ENCODE measurements at places on chromosomes 1 and 21.

- H3K36me3 ChIP-seq, result no peaks in the 10 kb centered on the region
- H3K4me3 ChIP-seq, result no peak overlapping the region
- no peak overlapping the region for H3K27ac ChIP-seq
- H3K4me1 ChIP-seq, result no peaks in the 10 kb centered on the region
- H3K27me3 ChIP-seq, result no peaks in the 10 kb centered on the region
Observed at GRCh38 chr1:244952940-244953339, 88.6 kb upstream of the HNRNPU start.

GRCh38 chr1:86504137-86504479 lies 35.4 kb downstream of the CLCA1 start:
- H3K4me3 ChIP-seq, result no peak overlapping the region
- H3K27ac ChIP-seq, result no peak overlapping the region
- H3K4me1 ChIP-seq, result peaks cover 19% of the 10 kb centered on the region
- DNase-seq, result no peak

GRCh38 chr1:24536391-24536840 lies 19.5 kb upstream of the NCMAP start:
- no peak for DNase-seq
- H3K27me3 ChIP-seq, result no peaks in the 10 kb centered on the region
- no peak overlapping the region for H3K4me3 ChIP-seq
- H3K27ac ChIP-seq, result no peak overlapping the region

DNA sequence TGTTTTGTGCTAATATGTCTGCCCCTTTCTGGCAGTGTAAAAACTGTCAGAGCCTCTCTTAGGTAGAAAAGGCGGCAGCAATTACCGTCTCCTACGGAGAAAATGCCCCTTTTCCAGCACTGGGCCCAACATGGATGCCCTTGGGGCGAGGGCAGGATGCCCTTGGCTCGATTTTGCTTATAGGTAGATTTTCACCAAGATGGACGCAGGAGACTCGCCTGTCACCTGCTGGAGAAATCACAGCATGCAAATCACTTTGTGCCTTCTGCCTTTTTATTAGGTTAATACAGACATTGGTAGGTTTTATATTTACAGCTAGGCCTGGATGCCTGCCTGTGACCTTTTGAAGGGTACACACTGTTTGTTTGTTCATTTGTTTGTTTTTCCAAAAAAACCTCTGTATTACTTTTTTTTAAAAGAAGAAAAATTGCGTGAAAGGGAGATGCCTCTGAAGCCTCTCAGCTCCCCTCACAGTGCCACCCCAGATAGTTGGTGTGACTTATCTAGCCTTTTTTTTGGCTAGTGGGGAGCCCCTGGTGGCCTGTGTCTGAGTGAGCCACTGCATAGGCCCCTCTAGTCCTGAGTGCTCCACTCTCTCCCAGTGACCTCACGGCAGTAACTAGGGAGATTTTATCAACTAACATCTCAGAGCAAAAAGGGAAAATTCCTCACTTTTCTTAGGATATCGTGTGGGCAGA lies 2.5 kb downstream of the ATP1B1 start:
- peaks cover 46% of the 10 kb centered on the region for H3K4me1 ChIP-seq
- 0 out of 2 replicates have a peak, but pooled peaks cover 4% of the 10 kb centered on the region for H3K27me3 ChIP-seq
- H3K36me3 ChIP-seq, result no peaks in the 10 kb centered on the region
- no peak overlapping the region for H3K4me3 ChIP-seq

- no peak overlapping the region for H3K4me3 ChIP-seq
- H3K4me1 ChIP-seq, result no peaks in the 10 kb centered on the region
- peaks cover 29% of the 10 kb centered on the region for H3K27me3 ChIP-seq
- no peak overlapping the region for H3K27ac ChIP-seq
- no peaks in the 10 kb centered on the region for H3K36me3 ChIP-seq
- DNase-seq, result no peak
Observed at GRCh38 chr1:239897458-239897857, 194.2 kb upstream of the FMN2 start.

DNA sequence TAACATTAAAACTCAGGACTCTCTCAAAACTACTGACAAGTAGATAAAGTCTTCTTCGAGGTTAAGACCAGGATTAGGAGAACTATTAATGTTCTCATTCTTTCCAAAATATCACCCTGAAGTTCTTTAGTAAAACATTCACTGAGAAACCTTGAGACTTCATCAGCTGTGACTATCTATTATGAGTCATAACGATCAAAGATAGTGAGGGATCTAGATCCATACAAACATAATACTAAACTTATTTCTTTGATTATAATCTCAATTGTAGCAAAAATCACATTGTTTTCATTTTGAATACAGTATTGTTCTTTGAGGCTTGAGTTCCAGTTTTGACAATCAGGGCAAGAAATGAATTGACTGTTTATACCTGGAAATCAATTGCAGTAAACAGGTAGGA lies 11.1 kb downstream of the PYHIN1 start:
- H3K27me3 ChIP-seq, result no peaks in the 10 kb centered on the region
- no peak overlapping the region for H3K27ac ChIP-seq
- no peaks in the 10 kb centered on the region for H3K36me3 ChIP-seq

GRCh38 chr1:10540277-10541005 lies 65.7 kb downstream of the PEX14 start:
- H3K4me3 ChIP-seq, result no peak overlapping the region
- no peaks in the 10 kb centered on the region for H3K36me3 ChIP-seq
- no peaks in the 10 kb centered on the region for H3K27me3 ChIP-seq
- H3K27ac ChIP-seq, result no peak overlapping the region

GRCh38 chr21:34887725-34888568 lies 161.2 kb downstream of the RUNX1 start:
- H3K4me3 ChIP-seq, result peak overlapping the region; percentile 97
- H3K4me1 ChIP-seq, result peaks cover 23% of the 10 kb centered on the region
- peak overlapping the region; percentile 99 for H3K27ac ChIP-seq

GRCh38 chr1:212228076-212228475 lies 57.1 kb upstream of the PPP2R5A start:
- H3K36me3 ChIP-seq, result no peaks in the 10 kb centered on the region
- H3K4me1 ChIP-seq, result peaks cover 11% of the 10 kb centered on the region
- no peak overlapping the region for H3K27ac ChIP-seq
- no peak for DNase-seq

- H3K27ac ChIP-seq, result no peak overlapping the region
- H3K4me1 ChIP-seq, result no peaks in the 10 kb centered on the region
- no peaks in the 10 kb centered on the region for H3K27me3 ChIP-seq
- no peaks in the 10 kb centered on the region for H3K36me3 ChIP-seq
- no peak for DNase-seq
Observed at GRCh38 chr1:181813266-181813665, 248.2 kb downstream of the ZNF648 start.

DNA sequence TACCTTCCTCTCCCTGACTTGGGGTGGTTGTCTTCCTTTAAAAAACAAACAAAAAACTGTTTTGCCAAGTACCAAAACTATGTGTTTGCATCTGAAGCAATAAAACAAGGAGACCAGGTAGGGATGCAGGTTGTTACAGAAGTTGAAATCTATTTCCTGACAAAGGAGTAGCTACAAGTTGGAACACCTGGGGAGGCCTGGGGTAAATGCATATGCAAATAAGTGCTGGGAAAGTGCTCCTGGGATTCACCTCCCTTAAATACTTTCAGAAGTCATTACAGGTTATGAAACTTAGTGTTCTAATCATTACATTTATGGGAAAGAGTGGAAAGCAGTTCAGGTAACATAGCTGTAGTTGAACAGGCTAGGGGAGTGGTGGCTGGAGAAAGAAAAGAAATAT lies 1.9 kb upstream of the TSNAX start:
- H3K27ac ChIP-seq, result no peak overlapping the region
- H3K27me3 ChIP-seq, result no peaks in the 10 kb centered on the region
- DNase-seq, result no peak
- no peak overlapping the region for H3K4me3 ChIP-seq

DNA sequence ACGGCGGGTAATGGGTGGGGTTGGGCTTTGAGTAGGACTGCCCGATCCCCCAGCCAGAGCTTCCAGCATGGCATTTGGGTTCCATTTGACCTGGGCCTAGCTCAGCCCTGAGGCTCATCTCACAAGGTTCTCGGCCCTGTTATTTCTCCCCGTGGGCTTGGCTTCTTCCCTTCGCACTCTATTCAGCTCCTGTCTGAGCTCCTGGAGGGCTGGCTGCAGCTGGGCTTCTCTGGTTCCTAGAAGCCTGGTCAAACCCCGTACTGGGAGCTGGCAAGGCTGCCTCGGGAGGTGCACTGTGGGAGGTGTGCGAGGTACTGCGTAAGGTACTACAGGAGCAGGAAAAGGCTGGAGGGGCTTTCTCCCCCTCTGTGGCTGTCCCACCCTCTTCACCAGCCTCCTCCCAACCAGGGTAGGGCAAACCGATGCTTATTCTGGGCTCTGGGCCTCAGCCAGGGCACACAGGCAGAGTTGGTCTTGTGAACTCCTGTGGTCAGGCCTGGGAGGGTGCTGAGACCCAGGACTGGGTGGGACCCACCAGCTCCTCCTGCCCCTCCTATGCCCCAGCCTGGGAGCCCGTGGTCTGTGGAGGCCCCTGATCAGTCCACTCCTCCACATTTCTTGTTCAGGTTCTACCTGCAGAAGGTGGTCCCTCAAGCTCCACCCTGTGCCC lies 814 bp downstream of the A3GALT2 start:
- H3K27me3 ChIP-seq, result no peaks in the 10 kb centered on the region
- no peak overlapping the region for H3K4me3 ChIP-seq
- DNase-seq, result no peak
- no peaks in the 10 kb centered on the region for H3K4me1 ChIP-seq

DNA sequence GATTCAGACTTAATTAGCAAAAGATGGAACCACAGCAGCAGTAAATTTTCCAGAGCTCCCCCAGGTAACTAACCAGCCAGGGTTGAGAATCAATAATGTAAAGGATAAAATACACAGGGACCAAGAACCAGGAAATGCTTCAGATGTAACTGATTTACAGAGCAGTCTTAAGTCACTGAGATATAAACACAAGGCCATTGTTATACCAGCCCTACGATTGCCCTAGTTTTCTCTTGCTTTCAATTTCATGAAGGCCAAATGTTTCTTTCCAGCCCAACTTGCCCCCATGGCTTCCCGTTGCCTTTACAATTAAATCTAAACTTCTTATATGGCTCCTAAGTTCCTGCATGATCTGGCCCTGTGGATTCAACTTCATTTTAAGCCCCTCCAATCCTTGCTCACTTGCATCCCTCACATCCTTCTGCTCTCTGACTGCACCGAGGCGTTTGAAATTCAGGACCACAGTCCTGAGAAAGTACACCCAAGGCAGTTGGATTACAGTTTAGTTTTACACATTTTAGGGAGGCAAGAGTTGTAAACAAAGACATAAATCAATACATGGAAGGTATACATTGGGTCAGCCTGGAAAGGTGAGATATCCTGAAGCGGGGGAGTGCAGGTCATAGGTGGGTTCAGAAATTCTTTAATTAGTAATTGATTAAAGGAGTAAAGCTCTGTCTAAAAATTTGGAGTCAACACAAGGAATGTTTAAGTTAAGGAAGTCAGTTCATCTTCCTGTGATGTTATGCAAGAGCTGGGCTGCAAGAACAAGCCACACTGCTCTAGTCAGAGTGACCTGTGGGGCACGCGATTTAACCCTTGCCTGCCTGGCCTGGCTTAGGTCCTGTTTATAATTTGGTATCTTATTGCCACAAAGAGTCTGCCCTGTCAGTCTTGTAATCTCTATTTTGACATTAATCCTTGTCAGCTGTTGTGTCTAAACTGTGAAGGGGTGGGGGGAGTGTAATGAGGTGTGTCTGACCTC lies 69.9 kb upstream of the COG2 start:
- DNase-seq, result peak; percentile 5
- H3K27ac ChIP-seq, result no peak overlapping the region
- no peaks in the 10 kb centered on the region for H3K27me3 ChIP-seq
- no peaks in the 10 kb centered on the region for H3K4me1 ChIP-seq
- no peaks in the 10 kb centered on the region for H3K36me3 ChIP-seq

DNA sequence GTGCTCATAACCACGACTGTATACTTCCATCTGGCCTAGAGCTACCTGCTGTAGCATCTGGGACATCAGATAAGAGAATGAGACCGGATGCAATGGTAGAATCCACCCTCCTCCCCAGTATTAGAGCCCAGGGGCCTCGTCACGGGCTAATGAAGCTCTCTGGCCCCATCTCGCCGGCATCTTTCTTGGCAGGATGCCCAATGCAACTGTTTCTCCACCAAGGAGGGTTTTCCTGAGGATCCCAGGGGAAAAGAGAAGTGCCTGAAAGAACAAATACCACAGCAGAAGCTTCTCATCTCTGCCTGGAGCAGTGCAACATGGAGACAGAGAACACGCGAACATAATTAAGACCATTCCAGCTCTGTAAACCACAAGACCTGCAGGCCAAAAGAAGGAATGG lies 80.0 kb downstream of the VWA5B1 start:
- peaks cover 36% of the 10 kb centered on the region for H3K27me3 ChIP-seq
- H3K27ac ChIP-seq, result no peak overlapping the region
- H3K36me3 ChIP-seq, result no peaks in the 10 kb centered on the region
- peaks cover 2% of the 10 kb centered on the region for H3K4me1 ChIP-seq
- no peak overlapping the region for H3K4me3 ChIP-seq

- H3K27me3 ChIP-seq, result no peaks in the 10 kb centered on the region
- no peaks in the 10 kb centered on the region for H3K36me3 ChIP-seq
- peaks cover 24% of the 10 kb centered on the region for H3K4me1 ChIP-seq
- H3K27ac ChIP-seq, result no peak overlapping the region
- H3K4me3 ChIP-seq, result no peak overlapping the region
- no peak for DNase-seq
Observed at GRCh38 chr21:38349111-38349746, 92.4 kb downstream of the KCNJ15 start.

GRCh38 chr1:212237651-212238050 lies 47.6 kb upstream of the PPP2R5A start:
- peak; percentile 47 for DNase-seq
- H3K4me1 ChIP-seq, result peaks cover 16% of the 10 kb centered on the region
- H3K27ac ChIP-seq, result no peak overlapping the region
- no peaks in the 10 kb centered on the region for H3K27me3 ChIP-seq
- no peaks in the 10 kb centered on the region for H3K36me3 ChIP-seq

- H3K36me3 ChIP-seq, result peaks cover 31% of the 10 kb centered on the region
- no peak for DNase-seq
- no peaks in the 10 kb centered on the region for H3K4me1 ChIP-seq
Observed at GRCh38 chr1:203733009-203733863, 31.7 kb upstream of the LAX1 start.

- H3K27me3 ChIP-seq, result no peaks in the 10 kb centered on the region
- peak; percentile 24 for DNase-seq
- no peak overlapping the region for H3K27ac ChIP-seq
- H3K4me3 ChIP-seq, result no peak overlapping the region
- peaks cover 10% of the 10 kb centered on the region for H3K4me1 ChIP-seq
Observed at GRCh38 chr1:207844371-207844770, 66.6 kb downstream of the CD34 start.

- no peaks in the 10 kb centered on the region for H3K36me3 ChIP-seq
- H3K27ac ChIP-seq, result peak overlapping the region; percentile 4
- peak; percentile 72 for DNase-seq
Observed at GRCh38 chr1:155938220-155938627, 3.2 kb upstream of the RXFP4 start.

GRCh38 chr1:164611754-164612642 lies 53.0 kb downstream of the PBX1 start:
- H3K4me1 ChIP-seq, result peaks cover 25% of the 10 kb centered on the region
- no peak overlapping the region for H3K4me3 ChIP-seq
- H3K27ac ChIP-seq, result no peak overlapping the region
- no peaks in the 10 kb centered on the region for H3K27me3 ChIP-seq
- DNase-seq, result peak; percentile 57

GRCh38 chr1:211474451-211474850 lies 17.5 kb downstream of the RD3 start:
- DNase-seq, result no peak
- peaks cover 23% of the 10 kb centered on the region for H3K27me3 ChIP-seq
- no peaks in the 10 kb centered on the region for H3K4me1 ChIP-seq
- H3K27ac ChIP-seq, result no peak overlapping the region
- H3K36me3 ChIP-seq, result no peaks in the 10 kb centered on the region
- H3K4me3 ChIP-seq, result no peak overlapping the region

Measured in GM23248 (cell line).